ENCODE measurements at places on chromosomes 3 and 15.

GRCh38 chr3:188719545-188719944 is 452.2 kb upstream of the TPRG1 start:
- DNase-seq = no peak

- DNase-seq = no peak
Measured at GRCh38 chr3:131883711-131884407, 151.0 kb downstream of the CPNE4 start.

GRCh38 chr15:28923726-28924280 is 38.0 kb downstream of the APBA2 start:
- no peak for DNase-seq

- DNase-seq = no peak
Measured at GRCh38 chr3:191641789-191642188, 180.8 kb downstream of the PYDC2 start.

- DNase-seq = peak; percentile 51
Measured at GRCh38 chr15:57356636-57357035, 19.7 kb upstream of the CGNL1 start.

DNA sequence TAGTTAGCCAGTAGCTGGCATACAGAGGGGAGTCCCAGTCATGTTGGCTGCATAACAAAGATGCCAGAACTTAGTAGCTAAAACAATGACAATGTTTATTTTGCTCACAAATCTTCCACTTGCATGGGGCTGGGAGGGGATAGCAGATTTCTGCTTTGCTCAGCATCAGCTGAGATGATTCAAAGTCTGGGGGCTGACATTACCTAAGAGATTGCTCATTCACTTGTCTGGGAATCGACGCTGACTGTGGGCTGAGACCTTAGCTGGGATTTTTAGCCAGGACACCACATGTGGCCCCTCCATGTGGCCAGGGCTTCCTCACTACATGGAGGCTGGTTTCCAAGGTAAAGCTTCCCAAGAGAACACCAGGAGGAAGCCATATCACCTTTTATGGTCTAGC is 12.7 kb upstream of the CFAP100 start:
- DNase-seq = no peak

DNA sequence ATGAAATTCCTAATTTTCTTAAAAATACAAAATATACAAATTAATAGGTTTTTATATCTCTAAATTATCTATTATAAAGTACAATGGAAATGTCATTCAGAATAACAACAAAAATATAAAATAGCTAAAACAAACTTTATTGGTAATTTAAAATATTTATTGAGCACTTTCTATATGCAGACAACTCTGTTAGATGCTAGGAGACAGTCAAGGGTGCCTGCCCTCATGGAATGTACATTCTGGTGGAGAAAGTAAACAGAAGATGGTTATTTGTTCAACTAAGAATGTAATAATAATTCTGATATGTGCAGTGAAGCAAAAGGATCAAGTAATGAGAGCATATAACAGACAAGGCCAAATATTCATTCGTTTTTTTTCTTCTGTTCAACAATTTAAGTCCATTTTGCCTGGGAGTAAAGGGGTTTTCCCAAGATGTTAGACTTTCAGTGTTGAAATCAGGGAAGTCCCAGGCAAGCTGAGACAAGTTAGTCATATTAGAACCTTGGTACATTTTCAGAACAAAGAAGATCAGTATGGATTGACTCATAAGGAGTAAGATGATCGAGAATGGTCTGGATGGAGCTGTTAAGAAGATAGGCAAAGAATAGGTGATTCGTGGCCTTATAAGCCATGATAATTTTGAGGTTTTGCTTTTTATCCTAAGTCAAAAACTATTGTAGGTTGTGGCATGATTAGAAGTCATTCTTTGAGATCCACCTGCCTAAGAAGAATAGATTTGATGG is 150.2 kb upstream of the MLF1 start:
- DNase-seq = peak; percentile 28

DNA sequence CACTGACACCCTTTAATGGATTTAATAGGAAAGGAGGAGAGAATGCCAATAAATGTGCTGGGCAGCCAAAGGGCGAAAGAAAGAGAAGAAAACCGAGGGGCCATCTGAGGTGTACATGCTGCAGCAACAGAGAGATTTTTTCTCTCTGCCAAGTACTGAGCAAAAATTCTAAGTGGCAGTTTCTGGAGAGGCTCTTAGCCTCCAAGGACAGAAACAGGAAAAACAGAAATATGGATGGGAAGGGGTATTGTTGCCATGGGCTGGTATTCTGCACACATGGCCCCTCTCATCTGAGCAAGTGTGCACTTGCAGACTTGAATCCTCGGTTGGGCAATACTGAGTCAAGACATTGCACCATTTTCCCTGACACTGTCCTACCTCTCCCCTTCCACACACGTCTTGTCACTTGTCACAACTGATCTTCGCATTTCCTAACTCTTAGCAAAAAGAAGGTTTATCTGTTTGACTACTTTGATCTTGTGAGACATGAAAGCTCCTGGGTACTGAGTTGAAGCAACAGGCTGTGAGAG is 73.9 kb downstream of the PRICKLE2 start:
- no peak for DNase-seq

DNA sequence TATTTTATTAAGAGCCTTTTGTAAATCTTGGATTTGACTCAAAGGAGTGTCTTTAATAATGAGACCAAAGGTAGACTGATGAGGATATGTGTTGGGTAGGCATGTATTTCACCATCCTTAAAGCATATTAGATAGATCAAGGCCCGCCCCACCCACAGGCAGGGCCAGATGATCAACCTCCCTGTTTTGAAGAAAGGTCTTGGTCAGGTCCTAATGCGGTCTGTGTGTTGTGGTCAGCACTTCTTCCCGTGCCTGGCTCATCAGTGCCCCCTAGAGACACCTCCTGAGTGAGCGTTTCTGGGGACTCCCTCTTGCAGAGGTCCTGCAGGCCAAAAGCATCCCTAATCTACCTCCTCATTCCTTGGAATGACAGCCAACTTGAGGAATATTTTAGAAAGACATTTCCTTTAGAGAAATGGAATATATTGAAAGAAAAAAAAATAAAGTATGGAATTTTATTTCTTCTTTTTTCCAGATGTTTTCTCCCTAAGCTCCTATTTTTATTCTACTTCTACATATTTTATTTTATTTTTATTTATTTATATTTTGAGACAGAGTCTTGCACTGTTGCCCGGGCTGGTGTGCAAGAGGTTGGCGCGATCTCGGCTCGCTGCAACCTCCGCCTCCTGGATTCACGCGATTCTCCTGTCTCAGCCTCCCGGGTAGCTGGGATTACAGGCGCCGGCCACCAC is 6.0 kb downstream of the TM4SF4 start:
- DNase-seq = peak; percentile 91

GRCh38 chr3:60754617-60755016 is 496.6 kb downstream of the FHIT start:
- no peak for DNase-seq

GRCh38 chr3:186383026-186383993 is 21.3 kb upstream of the DGKG start:
- DNase-seq = no peak

- no peak for DNase-seq
Measured at GRCh38 chr15:25846377-25846776, 16.8 kb downstream of the ATP10A start.

DNA sequence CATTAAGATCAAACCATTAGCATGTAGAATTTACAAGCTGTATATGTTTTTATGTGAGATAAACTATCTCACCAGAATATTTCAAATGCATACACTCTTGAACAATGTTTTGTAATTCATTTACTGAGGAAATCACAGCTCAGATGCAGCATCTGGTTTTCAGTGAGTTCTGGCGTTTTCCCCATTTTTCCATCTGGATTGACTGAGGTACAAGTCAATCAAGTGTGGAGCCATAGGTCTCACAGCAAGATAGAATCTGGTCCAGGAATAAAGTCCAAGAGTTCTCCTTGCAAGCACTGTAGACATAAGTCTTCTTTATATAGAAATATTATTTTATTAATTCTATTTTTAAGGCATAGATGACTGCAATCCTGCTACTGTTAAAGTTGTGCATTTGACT is 219.3 kb downstream of the ZBBX start:
- no peak for DNase-seq

GRCh38 chr3:34258271-34258998 is 460.0 kb downstream of the PDCD6IP start:
- DNase-seq = peak; percentile 57

DNA sequence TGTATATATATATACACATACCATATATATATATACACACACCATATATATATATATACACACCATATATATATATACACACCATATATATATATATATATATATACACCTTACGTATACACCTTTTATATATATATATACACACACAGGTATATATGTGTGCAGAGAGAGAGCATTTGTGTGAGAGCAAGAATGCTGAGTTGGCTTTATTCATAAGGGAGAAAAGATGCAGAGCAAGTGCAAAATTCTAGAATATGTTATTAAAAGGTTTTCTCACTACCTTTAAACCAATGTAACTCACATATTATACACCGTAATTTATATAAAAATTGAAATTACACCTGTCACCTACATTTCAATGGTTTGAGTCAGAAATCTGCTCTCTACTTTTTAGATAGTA is 107.2 kb upstream of the ALCAM start:
- no peak for DNase-seq

GRCh38 chr3:28328188-28329151 is 20.1 kb upstream of the ZCWPW2 start:
- peak; percentile 38 for DNase-seq

DNA sequence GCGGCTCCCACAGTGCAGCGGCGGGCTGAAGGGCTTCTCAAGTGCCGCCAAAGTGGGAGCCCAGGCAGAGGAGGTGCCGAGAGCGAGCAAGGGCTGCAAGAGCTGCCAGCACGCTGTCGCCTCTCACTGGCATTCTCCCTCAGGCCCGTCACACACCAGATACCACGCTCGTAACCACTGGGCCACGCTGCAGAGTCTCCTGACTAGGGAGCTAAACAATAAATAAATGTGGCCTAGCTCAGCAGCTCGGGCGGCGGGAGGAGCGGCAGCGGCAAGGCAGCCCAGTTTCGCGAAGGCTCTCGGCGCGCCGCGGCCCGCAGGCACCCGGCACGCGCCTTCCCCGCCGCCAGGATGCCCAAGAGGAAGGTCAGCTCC is 55.9 kb upstream of the FAM174B start:
- no peak for DNase-seq

- no peak for DNase-seq
Measured at GRCh38 chr15:23645371-23646164, 2.1 kb downstream of the MAGEL2 start.

GRCh38 chr15:99113547-99114271 is 8.8 kb downstream of the SYNM start:
- no peak for DNase-seq

DNA sequence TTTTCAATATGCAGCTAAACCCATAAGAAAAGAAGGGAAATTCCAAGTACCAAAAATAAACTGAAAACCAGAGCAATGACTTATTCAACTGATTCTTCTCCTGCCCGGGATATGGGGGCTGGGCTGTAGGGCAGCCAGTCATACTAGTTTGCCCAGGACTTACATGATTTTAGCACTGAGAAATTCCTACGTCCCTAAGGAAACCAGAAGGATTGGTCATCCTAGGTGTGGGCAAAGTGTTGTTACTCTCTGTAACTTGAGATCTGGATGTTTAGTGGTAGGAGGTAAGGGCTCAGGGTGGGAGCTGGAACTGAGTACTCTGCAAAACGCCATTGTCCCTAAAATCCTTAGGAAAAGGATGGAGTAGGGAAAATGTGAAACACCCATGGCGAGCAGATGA is 1.2 kb upstream of the DAZL start:
- peak; percentile 9 for DNase-seq

DNA sequence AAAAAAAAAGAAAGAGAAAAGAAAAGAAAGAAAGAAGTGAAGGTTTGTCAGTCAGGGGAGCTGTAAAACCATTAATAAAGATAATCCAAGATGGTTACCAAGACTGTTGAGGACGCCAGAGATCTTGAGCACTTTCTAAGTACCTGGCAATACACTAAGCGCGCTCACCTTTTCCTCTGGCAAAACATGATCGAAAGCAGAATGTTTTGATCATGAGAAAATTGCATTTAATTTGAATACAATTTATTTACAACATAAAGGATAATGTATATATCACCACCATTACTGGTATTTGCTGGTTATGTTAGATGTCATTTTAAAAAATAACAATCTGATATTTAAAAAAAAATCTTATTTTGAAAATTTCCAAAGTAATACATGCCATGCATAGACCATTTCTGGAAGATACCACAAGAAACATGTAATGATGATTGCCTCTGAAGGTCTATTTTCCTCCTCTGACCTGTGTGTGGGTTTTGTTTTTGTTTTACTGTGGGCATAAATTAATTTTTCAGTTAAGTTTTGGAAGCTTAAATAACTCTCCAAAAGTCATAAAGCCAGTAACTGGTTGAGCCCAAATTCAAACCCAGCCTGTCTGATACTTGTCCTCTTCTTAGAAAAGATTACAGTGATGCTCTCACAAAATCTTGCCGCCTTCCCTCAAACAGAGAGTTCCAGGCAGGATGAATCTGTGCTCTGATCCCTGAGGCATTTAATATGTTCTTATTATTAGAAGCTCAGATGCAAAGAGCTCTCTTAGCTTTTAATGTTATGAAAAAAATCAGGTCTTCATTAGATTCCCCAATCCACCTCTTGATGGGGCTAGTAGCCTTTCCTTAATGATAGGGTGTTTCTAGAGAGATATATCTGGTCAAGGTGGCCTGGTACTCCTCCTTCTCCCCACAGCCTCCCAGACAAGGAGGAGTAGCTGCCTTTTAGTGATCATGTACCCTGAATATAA is 2.0 kb downstream of the B2M start:
- peak; percentile 46 for DNase-seq

DNA sequence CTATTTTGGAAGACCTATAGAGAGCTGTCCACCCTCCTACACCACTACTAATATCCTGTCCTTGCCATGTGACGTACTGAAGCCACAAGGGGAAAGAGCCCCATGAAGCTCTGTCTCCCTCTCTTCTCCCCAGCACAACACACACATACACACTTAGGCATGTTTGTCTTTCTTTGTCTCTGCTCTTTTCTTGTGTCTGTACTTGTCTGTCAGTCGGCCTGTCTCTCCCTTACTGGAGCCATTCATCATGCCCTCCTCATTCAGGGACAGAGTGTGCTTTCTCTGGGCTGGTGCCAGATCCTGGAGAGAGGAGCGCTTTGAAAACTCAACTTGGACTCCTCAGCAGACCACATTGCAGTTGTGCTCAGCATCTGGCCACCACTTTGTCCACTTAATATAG is 47.6 kb downstream of the PSMD6 start:
- peak; percentile 75 for DNase-seq

- DNase-seq = no peak
Measured at GRCh38 chr3:4419386-4419785, 47.7 kb downstream of the SUMF1 start.

DNA sequence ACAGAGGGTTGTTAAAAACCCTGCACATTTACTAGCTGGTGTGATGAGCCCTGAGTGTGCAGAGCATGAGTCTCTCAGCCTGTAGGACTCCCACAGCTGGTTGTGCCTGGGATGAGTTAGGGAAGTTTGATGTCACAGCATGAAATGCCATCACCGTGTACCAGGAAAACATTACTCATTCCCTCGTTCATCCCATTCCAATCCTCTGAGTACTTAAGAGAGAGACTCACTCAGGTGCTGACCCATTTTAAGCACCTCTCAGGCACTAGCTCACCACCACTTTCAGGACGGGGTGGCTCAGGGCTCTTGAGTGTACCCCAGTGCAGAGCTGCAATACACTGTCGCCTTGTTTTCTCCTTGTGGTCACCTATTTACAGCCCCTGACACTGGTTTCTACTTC is 18.7 kb downstream of the MGLL start:
- DNase-seq = peak; percentile 90

GRCh38 chr3:142272200-142272891 is 47.0 kb upstream of the GK5 start:
- peak; percentile 14 for DNase-seq

- peak; percentile 36 for DNase-seq
Measured at GRCh38 chr15:78438619-78439285, 736 bp downstream of the IREB2 start.

GRCh38 chr3:73225991-73226390 is 164.5 kb downstream of the EBLN2 start:
- no peak for DNase-seq
